Stimulated activated CD4-positive, alpha-beta T cell treated with anti-CD3 and anti-CD28 coated beads, Interleukin-12 subunit alpha, Interleukin-12 subunit beta, amount 100 ng/mL, for 4 hours (primary cell): ENCODE measurements at places on chromosomes 12 and 14.

- DNase-seq: no peak
Measured at GRCh38 chr12:13091832-13092231, 11.6 kb downstream of the GSG1 start.

DNA sequence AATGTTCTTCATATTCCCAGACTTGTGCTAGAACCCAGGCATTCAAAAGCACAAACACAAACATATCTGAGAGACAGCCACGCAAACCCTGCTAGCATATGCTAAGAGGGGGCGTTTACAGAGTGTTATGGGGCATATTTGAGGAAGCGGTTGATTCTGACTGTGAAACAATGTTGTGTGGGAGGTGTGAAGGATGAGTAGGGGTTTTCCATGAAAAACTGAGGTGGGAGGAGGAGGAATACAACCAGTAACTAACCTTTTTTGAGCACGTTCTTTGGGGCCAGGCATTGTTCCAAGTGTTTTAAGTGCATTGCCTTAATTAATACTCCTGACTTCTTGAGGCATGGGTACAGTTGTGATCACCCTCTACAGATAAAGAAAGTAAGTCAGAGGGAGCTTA, 499.5 kb downstream of the AACS start:
- no peak for DNase-seq

DNA sequence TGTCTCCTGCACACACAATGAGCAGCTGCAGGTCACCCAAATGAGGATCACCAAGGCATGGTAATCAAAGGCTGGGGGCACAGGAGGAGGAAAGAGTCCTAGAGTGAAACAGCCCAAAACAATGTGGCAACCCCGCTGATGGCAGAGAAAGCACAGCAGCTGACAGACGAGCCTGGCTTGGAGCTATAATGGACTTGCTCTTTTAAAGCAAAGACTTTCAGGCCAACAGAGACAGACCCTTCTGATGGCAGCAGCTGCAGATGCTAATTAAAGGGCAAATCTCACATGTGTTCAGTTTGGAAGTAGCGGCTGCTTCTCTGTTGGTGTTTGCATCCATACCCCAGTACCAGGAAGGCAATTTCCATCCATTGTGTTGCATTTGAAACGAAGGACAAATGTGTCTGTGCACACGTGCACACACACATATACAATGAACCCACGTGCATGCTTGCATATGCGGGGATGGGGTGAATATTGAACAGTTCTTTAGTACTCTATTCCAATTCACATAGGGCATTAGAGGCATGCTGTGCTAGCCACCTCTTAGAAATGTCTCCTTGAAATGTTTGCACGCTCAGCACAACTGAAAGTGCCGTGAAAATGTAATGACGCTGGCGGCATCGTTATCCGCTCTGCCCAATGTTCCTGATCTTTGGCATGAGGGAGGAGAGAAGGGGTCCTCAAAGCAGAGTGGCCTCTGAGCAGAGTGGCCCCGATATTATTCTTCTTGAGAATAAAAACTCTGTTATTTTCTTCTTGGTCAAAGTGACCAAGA, 38.1 kb downstream of the CIT start:
- DNase-seq: no peak

GRCh38 chr12:32482226-32482625, 82.9 kb downstream of the FGD4 start:
- DNase-seq: no peak

DNA sequence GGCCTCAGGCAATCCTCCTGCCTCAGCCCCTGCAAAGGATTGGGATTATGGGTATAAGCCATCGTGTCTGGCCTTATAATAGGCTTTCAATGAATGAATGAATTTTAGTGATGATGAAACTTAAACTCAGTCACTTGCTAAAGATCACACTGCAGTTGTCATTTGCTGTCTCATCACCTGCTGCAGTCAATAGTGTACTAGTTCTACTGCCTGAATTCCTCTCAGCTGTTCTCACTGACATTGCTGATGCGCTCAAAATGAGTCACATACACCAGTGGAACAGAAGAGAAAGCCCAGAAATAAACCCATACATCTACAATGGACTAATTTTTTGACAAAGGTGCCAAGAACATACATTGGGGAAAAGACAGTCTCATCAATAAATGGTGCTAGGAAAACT, 5.6 kb upstream of the SYNJ2BP start:
- no peak for DNase-seq

DNA sequence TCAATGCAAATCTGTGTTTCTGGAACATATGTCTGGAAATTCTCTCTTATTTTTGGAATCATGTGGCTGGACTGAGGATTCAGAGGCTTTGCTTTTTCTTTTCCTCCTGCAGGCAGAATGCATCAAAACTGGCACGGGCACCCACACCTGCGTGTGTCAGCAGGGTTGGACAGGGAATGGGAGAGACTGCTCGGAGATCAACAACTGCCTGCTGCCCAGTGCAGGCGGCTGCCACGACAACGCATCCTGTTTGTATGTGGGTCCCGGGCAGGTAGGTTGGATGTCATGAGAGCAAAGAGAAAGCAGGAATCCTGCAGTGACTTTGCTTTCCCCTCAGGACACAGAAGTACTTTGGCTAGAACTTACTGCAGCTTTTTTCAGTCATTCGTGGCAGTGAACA, 90.3 kb downstream of the STAB2 start:
- no peak for DNase-seq

- DNase-seq: no peak
Measured at GRCh38 chr12:18243238-18243637, 18.1 kb upstream of the PIK3C2G start.

DNA sequence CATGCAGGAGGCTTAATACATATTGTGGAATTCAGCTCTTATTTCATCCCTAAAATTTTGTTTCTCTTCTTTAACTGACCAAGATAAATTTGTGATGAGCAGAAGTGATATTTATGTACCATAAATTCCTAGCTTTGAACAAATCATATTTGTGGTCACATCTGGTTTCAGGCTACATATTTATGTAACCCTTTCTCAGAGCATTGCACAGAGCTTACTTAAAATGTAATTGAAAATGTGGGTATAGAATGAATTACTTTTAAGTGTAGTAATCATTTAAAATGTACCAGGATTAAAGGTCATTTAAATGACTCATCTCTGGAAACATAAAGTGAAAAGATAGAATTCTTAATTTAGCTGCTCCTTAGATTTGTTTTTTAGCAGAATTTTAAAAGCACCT, 129.9 kb upstream of the FRMD6 start:
- no peak for DNase-seq

DNA sequence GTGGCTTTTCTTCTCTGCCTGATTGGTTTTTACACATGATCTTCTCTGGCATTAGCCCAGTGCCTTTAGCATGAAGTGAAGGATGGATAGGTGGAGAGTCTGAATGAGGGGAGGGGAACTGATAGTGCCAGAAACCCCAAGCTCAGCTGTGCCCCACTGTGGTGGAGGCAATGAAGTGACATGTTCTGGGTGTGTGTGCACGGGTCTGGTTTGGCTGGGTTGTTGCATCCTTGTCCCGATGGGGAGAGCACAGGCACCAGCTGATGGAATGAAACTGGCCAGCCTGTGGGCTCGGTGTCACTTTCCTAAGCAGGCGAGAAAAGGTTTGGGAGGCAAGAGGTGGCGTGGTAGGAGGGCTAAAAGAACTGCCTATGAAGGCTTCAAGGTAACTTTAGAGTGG, 65.3 kb downstream of the CACNA1C start:
- DNase-seq: no peak

DNA sequence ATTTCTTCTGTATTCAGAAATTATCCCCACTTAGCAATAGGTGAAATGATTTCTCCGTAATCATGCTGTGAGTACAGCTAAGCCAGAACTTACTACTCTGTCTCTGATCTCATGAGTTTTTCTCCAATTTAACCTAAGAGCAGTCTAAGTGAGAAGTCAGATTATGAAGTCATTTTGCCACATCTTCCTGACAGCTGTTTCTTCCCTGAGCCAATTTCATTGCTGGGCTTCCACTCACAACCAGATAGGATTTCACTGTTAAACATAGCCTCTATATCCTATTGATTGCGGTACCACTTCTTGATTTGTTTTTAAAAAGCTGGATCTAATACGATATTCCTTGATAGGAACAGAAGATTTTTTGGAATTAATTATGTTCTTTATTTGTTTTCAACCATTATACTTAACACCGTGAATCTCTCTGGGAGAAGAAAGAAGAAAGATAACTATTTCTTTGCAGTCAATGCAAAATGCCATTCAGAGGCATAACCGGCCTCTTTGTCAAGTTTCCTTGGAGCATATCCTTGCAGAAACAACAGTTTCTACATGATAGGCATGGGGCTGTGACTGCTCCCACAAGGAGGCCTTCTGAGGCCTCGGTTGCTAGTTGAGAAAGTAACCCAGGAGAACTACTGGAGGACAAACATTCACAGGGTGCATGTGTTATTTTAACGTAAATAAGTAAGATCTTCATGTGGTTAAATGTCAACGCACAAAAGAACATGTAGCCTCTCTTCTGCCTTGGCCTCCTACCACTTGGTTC, 212.2 kb downstream of the NPAS3 start:
- DNase-seq: no peak

DNA sequence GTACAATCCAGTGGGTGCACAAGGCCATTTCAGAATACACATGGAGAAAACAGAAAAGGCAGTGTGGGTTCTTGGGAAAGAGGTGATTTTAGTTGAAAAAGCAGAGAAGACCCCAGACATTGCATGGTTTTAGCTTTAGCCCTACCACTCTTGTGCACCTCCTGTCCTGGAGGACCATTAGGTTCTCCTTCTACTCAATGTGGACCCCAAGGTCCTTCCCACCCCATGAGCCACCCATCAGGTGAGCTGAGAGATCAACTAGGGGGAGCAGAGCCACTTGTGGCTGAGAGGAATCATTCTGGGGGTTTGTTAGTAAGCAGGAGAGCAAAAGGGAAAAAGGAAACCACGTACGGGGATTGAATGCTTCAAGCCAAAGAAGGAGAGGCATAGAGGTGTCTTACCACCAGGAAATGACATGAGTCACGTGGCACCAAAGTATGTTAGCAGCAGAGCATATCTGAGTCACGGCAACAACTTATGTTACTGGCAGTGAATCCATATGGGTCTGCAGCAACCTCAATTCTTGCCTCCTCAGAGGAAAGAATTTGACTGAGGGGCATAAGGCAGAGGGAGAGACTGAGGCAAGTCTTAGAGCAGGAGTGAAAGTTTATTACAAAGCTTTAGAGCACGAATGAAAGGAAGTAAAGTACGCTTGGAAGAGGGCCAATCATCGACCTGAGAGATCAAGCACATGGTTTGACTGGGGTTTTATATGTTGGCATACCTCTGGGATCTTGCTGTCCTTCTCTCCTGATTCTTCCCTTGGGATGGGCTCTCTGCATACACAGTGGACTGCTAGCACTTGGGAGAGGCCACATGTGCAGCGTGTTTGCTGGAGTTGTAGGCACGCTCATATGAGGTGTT, 73.9 kb downstream of the HSD17B6 start:
- no peak for DNase-seq

DNA sequence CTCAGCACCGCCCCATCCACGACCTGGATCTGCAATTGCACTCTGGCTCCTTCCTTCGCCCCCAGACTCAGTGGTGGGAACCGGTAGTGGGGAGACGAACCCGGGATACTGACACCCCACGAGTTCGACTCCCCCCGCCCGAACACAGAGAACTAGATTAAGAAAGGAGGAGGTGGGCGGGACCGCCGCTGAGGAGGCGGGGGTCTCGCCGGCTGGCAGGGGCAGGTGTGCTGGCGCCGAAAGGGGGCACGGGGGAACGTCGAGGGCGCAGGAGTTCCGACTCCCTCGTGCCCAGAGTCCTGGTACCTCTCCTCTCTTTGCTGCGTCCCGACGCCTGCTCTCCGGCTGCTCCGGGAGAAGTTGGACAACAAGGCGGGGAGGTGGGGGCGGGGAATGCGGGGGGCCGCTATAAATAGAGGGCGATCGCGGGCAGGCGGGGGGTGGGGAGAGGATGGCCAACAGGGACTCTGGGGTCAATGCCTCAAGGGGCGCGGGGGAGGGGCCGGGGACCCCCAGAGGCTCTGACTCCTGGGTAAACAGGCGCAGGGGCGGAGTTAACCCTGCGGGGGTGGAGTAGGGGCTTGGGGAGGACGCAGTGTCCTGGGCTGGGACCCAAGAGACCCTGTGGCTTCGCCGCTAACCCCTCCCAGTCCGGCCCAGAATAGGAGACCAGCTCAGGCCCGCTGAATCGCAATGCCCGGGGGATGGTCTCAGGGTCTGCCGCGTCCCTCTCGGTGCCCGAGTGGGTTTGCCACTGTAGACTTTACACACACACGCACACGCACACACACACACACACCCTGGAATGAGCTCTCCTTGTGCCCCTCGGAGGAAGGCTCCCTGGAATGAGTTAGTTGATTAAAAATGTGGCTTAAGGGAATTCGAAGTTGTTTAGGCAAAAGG, 761 bp upstream of the NDRG2 start:
- DNase-seq: no peak

GRCh38 chr14:68616221-68616902, 176.5 kb downstream of the ZFP36L1 start:
- DNase-seq: no peak

GRCh38 chr12:4997939-4998338, 45.7 kb upstream of the KCNA5 start:
- DNase-seq: no peak

DNA sequence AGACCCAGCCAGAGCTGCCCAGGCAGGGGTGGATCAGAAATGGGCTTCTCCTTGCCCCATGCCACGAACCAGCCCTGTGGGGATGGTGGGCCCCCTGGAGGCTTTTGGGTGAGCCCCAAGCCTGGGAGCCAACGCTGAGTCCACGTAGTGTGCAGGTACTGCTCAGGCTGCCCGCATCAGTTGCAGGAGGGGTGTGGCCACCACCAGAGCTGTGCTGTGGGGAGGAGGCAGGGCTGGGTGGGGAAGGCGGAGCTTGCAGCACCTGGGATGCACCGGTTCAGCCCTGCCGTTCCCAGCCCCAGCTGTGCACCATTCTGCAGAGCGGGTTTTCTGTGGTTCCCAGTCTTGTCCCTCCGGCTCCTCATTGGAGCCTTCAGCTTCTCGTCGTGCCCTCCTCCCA, 36.3 kb downstream of the IL31 start:
- no peak for DNase-seq

GRCh38 chr12:39372204-39372925, 70.6 kb downstream of the KIF21A start:
- DNase-seq: no peak

GRCh38 chr12:97306147-97306546, 156.5 kb upstream of the RMST start:
- no peak for DNase-seq

- DNase-seq: no peak
Measured at GRCh38 chr12:111580737-111581136, 18.4 kb downstream of the ATXN2 start.

DNA sequence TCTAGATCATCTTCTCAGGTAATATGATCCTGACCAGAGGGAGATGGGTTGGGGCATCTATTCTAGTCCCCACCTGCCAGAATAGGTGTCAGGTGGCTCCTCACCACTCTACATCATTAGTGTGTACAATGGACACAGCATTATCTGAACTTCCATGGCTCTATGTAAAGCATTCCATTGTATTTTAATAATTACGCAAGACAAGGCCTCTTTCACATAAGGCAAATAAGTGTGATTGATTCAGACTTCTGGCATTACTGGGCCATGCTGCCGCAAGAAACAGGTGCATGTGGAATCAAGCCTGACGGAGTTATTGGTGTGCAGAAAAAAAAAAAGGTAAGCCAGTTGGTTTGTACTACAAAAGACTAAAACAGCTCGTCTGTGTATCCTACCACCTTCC, 3.1 kb upstream of the DDHD1 start:
- DNase-seq: no peak

GRCh38 chr12:9731797-9732196, 1.1 kb downstream of the CLECL1 start:
- no peak for DNase-seq
